ENCODE measurements at places on chromosomes 5 and 9.
A peak's percentile ranks its signal among the peaks of the same experiment; 100 is the strongest.

- no peak for DNase-seq
These were observed 1.4 kb upstream of the LARP1 start for GRCh38 chr5:154753792-154754191.

DNA sequence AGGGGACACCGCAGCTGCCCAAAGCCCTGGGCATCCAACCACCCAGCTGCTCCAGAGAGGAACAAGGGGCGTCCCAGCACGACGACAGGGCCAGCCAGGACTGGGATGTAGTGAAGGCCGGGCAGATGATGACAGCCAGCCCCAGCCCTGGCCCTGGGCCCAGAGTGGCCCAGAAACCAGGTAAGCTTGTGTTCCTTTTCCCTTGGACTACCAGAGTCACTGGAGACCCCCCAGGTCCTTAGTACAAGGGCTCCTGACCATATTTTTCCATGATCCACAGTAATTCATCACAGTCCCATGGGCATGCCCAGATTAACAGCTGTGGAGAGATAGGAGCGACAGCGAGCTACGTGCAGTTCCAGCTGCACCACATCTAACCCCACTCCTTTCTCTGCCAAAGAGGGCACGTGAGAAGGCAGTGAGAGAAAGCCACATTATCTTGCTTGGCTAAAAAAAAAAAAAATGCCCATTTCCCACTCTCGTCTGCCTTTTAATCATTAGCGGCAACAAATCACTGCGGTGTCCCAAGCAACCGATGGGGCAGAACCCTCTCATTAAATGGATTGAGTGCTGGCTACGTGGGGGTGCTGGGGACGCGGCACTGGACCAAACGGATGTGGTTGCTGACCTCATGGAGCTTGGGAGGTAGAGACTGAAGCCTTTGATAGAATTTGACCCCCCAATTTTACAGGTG is 21.7 kb upstream of the SYNPO start:
- DNase-seq = no peak

DNA sequence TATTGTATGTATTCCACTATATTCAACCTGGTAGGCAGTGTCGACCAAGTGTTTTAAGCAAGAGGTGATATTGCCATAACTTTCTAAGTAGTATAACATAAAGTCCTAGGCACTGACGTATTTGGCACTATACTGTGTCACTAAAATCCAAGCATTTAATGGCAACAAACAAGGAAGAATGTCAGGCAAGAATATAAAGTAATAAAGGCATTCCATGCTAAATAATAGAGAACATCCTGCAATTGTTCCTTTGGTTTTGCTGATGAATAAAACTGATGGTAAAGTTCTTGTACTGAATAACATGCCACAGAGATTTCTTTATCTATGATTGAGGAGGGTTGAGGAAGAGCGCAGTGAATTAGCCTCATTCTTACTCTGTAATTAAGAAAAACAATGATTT is 256.9 kb downstream of the HINT1 start:
- DNase-seq = no peak

DNA sequence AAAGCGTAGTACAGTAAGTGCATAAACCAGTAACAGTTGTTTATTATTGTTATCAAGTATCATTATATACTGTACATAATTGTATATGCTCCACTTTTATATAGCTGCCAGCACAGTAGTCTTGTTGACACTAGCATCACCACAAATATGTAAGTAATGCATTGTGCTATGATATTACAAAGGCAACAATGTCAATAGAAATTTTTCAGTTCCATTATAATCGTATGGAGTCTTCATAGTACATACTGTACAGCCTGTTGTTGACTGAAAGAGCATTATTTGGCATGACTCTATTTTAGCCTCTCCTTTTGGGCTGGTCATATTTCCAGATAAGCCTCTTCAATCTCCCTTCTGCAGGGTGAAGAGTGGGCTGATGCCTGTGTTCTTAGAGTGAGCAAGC is 40.4 kb downstream of the CFAP95 start:
- no peak for DNase-seq

- DNase-seq = no peak
These were observed 149.8 kb downstream of the ENTREP1 start for GRCh38 chr9:69474821-69475220.

DNA sequence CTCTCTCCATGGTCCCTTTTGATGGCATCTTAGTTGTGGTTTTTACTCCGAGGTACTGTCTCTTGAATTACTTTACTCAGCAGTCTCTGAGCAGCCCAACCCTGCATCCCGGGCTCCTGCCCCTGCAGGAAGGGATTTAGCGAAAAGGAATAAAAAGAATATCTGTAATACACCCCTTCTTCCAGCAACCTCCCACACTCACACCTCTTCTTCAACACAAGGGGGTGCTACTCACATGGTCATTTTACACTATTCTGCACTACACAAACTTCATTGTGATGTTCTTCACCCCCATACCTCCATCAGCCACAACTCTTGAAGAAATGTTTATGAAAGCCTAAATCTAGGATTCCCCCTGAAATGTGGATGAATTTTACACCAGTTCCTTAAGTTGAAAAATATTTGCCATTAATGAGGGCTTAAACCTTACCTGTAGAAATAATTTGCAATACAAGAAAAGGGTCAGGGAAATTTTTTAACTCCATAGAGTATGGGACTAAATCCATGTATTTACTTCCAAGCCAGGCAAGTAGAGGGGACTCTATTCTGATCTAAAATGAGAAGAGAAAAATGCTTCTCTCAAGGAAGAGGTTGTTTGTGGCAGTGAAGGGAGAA is 26.0 kb downstream of the TPD52L3 start:
- peak; percentile 44 for DNase-seq

- no peak for DNase-seq
These were observed 453 bp downstream of the PTRH1 start for GRCh38 chr9:127714951-127715469.

- no peak for DNase-seq
These were observed 4.9 kb upstream of the MAPK9 start for GRCh38 chr5:180296771-180297170.

GRCh38 chr5:87121304-87122150 is 146.2 kb upstream of the RASA1 start:
- DNase-seq = no peak

DNA sequence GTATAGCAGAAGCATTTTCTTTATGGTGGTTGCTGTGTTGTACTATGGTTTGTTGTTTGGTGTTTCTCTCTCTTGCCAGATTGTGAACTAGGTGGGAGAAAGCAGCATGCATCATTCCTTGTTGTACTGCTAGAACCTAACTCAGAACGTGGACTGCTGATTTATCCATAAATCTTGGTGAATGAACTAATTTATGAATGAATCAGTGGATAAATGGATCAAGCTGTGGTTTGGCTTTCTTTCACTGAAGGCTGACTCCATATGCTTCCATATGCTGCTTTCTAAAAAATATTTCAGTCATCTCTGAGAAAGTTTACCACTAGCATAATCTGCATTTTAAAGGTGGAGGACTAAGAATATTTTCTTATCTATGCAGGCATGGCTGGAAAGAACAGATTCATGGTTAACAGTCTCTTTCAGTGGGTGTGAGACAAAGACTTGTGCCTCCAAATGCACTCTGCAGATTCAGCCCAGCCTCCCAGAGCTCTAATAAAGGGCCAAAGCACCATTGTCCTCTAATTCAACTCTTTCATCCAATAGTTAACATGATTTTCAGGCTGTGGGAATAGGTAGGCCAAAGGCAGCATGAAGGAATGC is 237.7 kb downstream of the SH3GL2 start:
- no peak for DNase-seq
